ENCODE measurements at places on chromosomes 12 and 14.

- ATAC-seq, result no peak
Measured at GRCh38 chr12:30458453-30458852, 237.2 kb downstream of the IPO8 start.

- no peak for ATAC-seq
Measured at GRCh38 chr14:54493293-54493692, 4.5 kb upstream of the GMFB start.

DNA sequence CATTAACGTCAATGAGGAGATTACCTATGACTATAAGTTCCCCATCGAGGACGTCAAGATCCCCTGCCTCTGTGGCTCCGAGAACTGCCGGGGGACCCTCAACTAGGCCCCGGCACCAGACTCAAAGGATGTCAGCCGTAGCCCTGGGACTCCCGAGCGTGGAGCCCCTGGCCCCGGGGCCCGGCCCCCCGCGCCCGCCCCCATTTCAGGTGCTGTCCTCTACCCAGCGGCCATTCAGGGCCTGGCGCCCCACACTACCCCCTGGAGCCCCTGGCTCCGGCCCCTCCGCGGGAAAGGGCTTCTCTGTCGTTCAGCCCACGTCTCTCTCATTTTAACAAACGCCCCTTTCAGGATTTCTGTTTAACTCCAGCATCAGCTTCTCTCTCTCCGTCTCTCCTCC is 26.3 kb downstream of the SETD1B start:
- no peak for ATAC-seq

DNA sequence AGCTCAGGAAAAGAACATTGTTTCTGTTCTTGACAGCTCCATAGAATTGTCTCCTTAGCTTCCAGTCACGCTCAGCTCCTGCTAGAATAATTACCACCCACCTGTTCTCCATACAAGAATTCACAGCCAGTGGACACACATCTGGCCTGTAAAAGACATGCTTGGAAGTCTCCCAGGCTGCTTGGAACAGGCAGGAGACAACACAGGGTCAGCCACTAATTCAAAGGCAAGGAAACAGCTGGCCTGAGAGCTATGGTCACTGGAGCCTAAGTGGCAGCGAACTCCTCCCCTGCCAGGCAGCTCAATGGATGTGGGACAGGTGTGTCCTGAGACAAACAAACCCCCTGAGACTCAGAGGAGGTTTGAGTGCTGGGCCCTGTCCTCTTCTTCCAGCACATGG is 22.9 kb upstream of the LTBP2 start:
- ATAC-seq, result no peak

DNA sequence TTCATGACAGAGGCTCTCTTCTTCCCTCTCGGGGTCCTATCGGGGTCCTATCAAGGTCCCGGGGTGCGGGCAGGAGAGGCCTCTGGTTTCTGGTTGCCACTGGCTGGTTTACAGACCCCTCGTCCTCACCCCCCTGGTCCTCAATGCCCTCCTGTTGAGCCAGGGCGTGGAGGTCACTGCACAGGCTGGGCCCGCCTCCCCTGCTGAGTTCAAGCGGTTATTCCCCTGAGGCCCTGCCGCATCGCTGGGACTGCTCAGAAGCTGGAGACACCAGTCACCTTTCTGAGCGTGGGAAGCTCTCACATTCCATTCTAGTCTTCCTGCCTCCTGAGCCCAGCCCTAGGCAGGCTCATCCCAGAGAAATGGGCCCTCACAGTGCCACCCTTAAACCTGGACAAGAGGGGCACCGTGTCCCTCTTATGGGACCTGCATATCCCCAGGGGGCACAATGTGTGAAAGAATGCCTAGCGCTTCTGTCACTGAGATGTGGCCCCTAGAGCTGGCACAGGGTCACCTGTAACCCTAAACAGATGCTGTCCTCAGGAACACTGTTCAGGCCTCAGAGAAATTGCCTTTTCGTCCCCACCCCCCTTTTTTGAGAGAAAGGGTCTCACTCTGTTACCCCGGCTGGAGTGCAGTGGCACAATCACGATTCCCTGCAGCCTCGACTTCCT is 177.7 kb upstream of the RGS6 start:
- ATAC-seq, result no peak

DNA sequence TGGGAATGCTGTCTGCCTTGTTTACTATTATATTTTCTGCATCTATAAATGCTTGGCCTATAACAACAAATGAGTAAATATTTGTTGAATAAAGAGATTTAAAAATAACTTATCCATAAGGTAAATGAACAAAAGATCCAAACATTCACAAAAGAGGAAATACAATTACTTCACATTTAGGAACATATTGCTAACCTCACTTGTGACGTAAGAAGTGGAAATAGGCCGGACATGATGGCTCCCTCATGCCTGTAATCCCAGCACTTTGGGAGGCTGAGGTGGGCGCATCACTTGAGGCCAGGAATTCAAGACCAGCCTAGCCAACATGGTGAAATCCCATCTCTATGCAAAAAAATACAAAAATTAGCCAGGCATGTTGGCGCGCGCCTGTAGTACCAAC is 25.7 kb upstream of the CKAP4 start:
- ATAC-seq, result no peak

DNA sequence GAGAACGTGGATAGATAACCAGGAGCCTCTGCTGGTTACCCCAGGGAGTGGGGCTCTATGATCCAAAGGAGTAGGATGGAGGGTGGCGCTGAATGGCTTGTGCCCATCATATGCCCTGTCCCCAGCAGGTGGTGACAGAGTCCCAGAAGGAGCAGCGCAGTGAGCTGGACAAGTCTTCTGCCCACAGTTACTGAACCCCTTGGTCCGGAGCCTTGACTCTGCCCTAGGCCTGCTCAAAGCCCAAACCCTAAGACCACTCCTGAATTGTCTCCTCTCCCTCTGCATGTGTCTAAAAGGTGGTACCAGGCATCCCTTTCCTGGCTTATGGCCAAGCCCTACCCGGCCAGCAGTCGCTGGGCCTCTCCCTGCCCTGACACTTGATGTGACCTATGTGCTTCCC is 3.2 kb downstream of the PRPH start:
- no peak for ATAC-seq

GRCh38 chr12:12839003-12839395 is 25.9 kb downstream of the DDX47 start:
- no peak for ATAC-seq

DNA sequence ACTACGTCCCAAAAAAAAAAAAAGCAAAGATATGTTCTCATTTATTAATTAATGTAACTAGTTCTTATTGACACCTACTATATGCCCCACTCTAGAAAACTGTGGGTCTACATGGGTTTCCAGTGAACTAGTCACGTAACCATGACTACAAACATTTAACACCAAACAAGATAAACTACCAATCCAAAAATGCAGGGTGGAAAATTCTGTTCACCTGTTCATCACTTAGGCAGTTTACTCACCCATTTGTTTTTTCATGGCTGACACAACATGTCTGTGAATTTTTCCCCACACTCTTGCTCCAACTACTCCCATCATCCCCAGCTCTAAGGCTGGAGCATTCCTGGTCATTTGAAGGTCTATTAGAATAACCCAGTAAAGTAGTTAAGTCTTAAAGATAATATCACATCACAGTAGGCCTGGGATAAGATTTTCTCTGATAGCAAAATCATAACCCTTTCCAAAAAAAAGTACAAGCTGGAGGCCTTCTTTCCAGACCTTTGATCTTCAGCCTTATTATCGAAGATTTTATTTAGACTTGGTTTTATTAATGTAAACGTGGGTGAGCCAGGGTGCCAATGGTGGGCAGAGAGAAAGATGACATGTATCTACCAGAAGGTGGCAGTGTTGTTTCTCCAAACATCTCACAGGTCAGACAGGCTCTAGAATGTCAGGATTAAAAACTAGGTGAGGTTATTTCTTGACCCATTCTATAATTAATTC is 61.6 kb upstream of the DAAM1 start:
- ATAC-seq, result peak; percentile 83

- no peak for ATAC-seq
Measured at GRCh38 chr12:25972783-25973182, 14.3 kb downstream of the RASSF8 start.

- ATAC-seq, result peak; percentile 11
Measured at GRCh38 chr12:56163533-56164344, 5.6 kb downstream of the MYL6 start.

GRCh38 chr12:124655698-124656516 is 88.5 kb upstream of the NCOR2 start:
- ATAC-seq, result peak; percentile 80

GRCh38 chr12:3520711-3521110 is 29.7 kb downstream of the PRMT8 start:
- ATAC-seq, result no peak

- ATAC-seq, result no peak
Measured at GRCh38 chr14:65169351-65169750, 67.0 kb upstream of the MAX start.

DNA sequence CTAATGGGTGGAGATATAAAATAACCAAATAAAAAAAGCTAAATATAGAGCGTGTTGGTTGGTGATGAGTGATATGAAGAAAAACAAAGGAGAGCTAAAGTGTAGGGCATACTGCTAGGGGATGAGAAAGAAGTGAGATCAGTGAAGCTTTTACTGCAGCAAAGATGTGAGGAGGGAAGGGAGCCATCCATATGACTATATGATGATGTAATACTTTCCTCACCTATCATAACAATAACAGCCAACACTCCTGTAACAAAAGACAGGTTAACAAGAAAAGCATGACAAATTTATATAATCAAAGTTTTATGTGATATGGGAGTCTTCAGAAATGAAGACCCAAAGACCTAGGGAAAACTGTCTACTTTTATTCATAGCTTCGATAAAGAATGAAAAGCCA is 57.4 kb upstream of the LRFN5 start:
- peak; percentile 41 for ATAC-seq

GRCh38 chr14:91063119-91063518 is 2.7 kb upstream of the RPS6KA5 start:
- ATAC-seq, result no peak

DNA sequence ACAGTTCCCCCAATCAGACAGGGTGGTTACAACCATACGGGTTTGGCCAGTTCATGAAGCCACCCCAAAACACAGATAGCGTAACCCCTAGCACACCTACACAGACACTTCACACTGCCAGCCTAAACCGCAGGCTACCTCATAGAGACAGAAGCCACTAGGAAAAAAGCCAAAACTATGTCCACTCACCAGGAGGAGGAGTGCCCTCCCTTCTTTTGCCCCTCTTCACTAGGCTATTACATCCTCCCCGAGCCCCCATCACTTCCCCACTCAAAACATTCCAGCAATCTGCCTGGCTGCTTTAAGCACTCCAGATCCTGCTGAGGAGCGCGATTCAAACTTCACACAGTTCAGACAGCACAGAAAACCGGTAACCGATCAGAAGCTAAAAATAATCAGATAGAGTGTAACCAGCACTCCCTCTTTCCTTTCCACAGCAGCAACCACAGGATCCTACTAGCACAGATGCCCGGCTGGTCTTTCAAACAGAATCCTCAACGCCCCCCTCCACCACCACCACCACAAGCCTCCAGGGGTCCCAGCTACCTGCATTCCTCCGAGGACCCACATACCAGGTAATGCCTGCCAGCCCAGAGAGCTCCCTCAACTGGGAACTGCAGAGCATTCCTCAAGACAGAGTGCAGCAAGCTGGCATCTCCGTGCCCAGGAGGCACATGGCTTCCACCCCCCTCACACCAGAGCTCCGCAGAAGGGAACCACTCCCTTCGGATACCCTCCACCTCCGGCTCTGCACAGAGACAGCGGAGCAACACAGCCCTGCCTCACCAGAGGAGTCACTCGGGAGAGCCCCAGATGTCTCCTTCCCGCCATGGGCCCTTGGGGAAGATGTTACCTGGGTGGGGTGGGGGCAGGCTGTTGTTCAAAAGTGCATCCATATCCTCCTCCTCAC is 1.5 kb downstream of the CHD4 start:
- no peak for ATAC-seq

DNA sequence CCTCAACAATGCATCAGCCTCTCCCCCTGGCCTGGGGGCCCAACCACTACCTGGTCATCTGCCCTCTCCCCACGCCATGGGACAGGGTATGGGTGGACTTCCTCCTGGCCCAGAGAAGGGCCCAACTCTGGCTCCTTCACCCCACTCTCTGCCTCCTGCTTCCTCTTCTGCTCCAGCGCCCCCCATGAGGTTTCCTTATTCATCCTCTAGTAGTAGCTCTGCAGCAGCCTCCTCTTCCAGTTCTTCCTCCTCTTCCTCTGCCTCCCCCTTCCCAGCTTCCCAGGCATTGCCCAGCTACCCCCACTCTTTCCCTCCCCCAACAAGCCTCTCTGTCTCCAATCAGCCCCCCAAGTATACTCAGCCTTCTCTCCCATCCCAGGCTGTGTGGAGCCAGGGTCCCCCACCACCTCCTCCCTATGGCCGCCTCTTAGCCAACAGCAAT is 7.4 kb upstream of the RNU7-1 start:
- ATAC-seq, result no peak

- no peak for ATAC-seq
Measured at GRCh38 chr14:75736845-75737485, 75.9 kb downstream of the TTLL5 start.

DNA sequence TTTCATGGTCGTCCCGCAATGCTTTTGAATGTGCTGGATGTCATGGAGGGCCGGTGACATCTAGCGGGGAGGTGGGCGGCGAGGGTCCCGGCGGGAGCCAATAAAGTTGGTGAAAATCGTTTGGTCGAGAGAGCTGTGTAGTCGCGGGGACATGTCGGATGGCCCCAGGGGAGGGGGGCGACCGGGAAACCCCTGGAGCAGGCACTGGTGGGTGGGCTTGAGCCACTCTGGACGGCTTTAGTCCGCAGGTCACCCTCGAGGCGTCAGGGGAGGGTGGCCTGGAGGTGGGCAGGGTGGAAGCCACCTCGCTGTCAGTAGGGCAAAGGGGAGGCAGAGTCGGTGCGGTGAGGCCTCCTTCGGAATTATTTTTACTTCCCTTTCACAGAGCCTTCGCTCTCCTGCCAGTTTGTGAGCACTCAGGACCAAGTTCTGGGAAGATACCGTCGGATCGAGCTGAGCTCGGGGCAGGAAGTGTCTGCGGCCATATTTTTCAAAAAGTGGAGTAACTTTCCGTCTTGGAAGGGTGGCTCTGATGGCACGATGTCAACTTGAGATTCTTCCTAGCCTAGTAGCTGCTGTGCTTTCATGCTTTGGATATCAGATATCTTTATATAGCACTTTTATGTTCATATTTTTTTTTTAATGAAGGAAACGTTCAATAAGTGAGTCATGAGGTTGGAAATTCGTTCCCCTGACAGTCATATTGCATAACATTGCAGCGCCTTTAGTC is 28.2 kb downstream of the WBP11 start:
- peak; percentile 3 for ATAC-seq

DNA sequence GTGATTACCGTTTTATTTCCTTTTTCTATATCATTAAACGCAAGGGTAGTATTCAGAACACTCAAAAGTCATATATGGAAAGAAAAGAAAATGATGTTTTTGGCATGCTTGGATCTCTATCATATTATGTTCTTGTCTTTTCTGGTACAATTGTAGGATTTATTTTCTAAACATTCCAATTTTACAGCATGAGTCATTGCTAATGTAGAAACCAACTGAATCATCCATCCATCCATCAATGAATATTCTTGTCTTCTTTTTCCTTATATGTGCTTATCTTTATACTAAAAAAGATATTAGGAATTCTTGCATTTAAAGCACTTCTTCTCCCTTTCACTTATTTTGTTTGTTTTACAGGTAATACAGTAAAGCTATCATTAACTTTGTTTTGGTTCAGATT is 20.4 kb upstream of the AMIGO2 start:
- ATAC-seq, result no peak
